Renal cortical epithelial cell (primary cell): ENCODE measurements at places on chromosomes 6 and 20.

GRCh38 chr6:112258642-112259336 is 4.4 kb upstream of the LAMA4 start:
- DNase-seq = peak; percentile 67

DNA sequence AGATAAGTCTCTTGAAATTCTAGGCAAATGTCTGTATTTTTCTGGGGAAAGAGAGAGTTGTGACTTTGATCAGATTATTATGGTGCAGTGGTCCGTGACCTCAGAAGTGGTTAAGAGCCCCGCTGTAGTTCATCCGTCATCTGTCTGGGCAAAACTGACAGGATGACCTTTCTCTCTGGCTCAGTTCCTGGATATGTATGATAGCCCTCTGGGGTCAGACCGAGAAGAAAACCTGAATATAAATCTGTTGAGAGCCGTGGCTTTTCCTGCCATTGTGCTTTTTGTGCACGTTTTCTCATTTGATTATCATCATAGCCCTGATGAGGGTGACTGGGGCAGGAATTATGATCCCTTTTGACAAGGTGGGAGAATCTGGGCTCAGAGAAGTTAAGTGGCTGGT is 26.5 kb downstream of the GHRH start:
- no peak for DNase-seq

- no peak for DNase-seq
Observed at GRCh38 chr20:63946986-63947637, 9.1 kb downstream of the UCKL1 start.

DNA sequence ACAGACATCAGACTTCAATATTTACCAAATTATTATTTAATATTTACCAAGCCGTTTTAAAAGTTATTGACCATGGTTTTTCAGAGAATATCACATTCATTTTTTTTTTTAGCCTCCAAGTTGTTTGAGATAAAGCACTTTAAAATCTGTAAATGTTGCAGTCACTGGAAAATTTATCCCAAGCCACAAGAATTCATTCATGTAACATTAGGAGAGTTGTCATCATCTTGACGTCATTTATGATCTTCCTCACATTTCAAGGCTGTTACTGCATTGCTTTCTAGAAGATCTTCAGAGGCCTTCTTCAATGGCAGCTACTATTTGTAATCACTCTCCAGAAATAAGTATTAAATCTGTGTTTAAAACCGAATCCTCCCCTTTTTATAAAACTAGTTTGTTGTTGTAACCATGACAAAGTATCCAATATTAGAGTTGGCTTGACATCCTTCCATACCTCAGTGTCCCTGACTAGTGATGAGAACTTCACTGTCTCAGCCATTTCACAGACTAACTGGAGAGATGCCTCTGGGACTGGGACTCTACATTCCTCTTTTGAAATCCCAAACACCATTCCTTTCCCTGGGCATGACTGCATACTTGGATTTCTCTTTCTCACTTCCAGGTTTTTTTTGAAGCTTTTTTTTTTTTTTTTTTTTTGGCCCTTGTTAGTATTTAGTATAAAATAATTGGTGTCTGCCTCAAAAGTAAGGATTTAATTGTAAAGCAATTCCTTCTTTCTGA is 100.1 kb downstream of the ZFAND3 start:
- no peak for DNase-seq

DNA sequence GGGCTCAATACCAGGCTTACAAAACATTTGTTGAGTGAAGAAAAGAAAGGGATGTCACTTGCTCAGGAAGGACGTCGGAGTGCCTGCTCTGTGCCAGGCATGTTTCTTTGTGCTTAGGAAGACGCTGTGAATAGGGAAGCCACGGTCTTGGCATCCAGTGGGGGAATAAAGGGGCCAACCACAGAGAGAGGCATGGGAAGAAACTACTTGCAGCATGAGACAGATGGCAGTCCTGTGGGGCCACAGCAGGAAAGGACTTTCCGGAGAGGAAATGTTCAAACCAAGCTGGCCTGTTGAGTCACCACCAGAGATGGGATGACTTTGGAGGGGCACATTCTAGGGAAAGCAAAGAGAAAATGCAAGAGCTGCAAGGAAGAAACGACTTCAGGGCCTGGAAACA is 173.2 kb downstream of the CDH26 start:
- no peak for DNase-seq

GRCh38 chr6:8492536-8493133 is 57.3 kb upstream of the SLC35B3 start:
- DNase-seq = no peak

GRCh38 chr6:125812394-125813292 is 21.9 kb downstream of the NCOA7 start:
- peak; percentile 87 for DNase-seq

DNA sequence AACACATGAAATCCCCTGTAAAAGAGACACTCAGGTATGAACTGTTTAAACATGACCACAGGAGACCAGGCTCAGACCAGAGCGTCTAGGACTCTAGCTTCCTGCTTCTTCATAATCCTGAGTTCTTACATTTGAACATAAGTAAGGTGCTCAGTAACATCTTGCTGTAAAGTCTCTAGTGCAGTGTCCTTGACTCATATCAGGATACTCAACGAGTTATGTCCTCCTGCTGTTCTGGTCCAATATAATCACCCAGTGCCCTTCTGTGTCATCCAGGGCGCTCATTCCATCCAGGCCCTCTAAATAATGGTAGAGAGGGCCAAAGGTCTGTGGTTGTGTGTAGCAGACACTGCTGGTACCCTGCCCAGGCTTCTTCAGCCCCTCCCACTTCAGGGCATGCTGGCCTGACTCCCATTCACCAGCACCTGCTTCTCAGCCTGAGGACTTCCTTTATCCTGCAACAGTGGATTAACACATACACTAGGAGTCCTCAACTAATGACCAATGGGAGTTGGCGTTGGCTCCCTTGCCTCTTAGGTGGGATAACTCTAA is 66.8 kb upstream of the MOCS1 start:
- DNase-seq = no peak

DNA sequence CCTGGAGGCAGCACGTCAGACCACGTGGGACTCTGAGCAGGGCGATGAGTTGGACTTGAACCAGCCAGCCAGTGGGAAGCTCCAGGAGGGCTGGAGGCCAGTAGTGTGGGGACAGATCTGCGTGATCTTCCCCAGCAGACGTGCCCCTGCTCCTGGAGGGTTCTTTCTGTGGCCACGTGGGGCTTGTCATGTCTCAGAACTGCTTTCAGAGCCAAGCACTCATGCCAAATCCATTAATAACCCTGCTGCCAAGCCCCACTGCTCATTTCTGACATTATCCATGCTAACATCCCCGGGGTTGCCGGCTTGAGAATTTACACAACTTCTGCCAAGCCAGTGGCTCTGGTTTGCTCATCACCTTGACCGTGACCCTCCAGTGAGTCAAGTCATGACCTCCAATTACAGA is 38.3 kb downstream of the SIRPA start:
- peak; percentile 66 for DNase-seq

DNA sequence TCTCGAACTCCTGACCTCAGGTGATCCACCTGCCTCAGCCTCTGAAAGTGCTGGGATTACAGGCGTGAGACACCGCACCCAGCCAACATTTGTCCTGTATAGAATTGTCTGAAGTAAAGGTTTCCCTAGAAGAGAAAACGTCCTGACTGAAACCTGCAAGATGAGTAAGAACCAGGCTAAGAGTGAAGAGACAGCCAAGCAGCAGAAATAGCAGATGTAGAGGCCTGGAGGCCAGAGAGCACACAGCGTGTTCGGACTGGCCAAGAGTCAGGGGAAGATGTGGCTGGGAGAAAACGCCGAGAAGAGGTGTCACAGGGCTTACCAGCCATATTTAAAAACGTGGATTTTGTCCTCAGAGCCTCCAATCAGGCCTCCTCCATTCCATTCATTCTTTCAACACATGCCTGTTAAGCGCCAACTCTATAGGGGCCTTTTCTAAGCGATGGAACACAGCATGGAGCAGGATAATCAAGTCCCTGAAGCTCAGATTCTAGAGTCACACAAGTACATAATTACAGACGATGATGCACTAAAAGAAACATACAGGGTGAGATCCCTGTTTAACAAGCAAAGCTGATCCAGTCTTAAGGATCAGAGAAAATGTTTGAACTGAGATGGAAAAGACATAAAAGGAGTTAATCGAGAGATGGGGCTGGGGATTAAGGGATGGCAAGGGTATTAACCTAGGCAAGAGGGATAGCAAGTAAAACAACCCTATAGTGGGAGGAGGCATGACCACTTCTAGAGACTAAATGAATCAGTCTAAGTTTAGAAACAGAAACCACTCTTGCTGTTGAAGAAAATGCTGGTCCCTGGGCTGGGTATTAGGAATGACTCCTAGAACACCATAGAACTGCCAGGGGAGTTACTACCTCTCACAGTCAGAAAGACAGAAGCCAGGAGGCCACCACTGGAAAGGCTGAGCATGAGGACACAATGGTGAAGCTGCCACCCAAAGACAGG is 4.8 kb downstream of the ZCCHC3 start:
- no peak for DNase-seq

DNA sequence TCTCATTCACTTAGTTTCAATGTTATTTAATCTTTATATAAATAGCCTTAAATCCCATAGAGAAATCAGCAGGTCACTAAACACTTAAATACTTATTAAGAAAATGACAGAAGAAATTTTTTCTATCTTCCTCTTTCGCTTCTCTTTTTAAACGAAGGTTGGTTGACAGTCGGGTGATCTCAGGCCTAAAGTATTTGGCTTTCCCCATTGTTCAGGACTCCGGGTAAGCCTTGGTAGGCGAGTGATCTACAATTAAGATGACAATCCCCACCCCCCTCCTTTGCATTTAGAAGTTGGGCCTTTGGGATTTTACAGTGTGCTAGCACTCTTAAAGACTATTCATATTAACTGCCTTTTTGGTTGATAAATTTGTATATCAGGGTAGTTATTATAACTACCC is 19.7 kb upstream of the UTRN start:
- peak; percentile 79 for DNase-seq

DNA sequence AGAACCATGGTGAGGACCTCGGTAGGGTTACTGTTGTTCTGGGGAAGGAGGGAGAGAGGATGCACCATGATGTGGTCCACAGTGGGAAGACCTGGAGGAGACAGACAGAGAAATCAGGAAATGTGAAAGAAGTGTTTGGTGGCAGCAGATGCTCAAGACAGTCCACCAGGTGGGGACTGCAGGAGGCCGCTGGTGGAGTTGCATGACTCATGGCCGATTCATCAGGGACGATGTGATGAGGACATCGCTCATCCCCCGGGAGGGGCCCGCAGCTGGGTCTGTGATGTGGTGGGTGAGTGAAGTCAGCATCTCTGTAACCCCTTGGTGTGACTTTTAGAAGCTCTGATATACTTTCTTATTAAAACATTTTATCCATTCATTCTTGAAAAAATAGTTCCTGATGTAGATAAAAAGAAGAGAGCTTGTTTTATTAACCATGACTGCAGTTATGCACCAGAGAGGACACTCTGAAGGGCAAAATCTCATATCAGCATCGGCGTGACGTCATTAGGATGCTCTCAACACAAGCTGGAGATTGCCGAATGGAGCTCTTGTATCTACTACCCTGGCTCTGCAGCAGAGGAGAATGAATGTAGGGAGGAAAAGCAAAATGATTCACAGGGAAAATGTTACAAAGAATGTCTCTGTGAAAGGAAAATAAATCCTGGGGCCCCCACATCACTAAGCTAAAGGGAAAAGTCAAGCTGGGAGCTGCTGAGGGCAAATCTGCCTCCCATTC is 71.2 kb downstream of the RAMACL start:
- peak; percentile 63 for DNase-seq

GRCh38 chr20:56222945-56223344 is 25.6 kb upstream of the MC3R start:
- no peak for DNase-seq

DNA sequence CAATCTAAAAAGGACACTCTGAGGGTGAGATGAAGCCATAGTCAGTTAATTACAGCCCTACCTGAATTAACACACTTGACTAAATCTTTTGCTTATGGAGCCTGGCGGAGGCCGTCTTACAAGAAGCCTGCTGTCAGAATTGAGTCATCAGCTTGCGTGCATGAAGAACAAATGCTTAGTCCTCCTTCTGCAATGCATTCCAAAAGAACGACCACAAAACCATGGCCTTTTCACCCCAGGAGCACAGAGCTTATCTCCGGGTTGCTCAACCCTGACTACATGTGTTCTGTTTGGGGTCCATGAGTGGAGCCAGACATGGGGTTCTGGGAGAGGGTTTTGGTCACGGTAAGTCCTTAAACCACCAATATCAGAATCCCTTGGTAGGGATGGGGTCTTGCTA is 318.1 kb downstream of the CLIC5 start:
- DNase-seq = peak; percentile 99

GRCh38 chr6:116036885-116037284 is 23.8 kb downstream of the FRK start:
- no peak for DNase-seq

DNA sequence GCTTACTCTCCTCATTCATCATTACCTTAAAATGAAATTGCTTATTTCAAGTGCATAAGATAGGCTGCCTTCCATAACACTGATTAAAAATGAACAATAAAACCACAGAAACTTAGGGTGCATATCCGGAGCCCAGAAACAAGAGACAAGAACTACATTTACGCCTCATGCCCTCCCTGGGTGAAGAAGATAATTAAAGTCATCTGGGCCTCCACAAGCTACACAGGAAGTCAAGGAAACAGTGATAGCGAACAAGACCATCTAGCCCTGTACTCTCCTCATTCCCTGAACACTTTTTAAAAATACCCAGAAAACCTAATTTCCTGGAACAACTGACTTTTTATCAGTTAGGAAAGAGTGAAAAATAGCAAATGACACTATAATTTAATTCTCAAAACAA is 6.3 kb downstream of the SOD2 start:
- DNase-seq = no peak

DNA sequence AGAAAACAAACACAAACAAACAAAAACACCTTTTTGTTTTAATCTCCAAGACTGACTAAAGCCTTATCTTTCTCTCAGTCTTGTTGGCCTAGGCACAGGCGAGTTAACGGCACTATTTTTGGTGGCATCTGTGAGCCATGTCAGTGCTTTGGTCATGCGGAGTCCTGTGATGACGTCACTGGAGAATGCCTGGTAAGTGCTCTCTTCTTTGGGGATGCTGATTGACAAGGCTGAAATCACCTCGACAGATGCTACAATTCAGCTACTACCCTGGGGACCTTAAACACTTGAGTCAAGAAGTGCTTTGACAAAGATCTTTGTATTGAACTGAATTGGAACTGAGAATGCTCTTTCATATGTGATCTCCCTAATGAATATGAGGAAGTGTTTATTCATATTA is 384.1 kb downstream of the LAMA2 start:
- DNase-seq = no peak

GRCh38 chr6:67759001-67759400 is 876.1 kb upstream of the ADGRB3 start:
- no peak for DNase-seq

- DNase-seq = peak; percentile 48
Observed at GRCh38 chr6:89818977-89819335, 638 bp downstream of the MDN1 start.
